ENCODE measurements at places on chromosomes 16 and 17.

DNA sequence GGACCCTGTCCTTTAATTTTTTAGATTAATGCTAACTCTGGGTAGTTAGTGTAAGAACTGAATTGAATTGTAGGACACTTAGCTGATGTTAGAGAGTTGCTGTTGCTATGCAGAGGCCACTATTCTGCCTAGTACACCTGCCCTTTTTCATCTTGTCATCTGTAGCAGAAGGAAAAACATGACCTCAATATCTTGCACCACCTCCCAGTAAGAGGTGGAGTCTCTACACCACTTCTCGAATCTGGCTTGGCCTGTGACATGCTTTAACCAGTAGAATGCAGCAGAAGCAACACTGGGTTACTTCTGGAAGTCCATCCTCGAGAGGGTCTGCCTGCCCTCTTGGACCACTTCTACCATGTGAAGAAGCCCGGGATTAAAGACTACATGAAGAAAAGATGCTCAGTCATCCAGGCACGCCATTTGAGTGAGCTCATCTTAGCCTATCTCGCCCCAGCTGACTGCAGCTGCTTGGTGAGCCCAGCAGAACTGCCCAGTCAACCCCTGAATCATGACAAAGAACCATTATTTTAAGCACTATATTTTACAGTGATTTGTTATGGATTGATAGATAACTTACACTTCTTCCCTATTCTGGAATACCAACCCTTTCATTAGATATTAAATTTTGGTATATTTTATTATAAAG is 153.5 kb downstream of the MYO1D start:
- no peak for DNase-seq

DNA sequence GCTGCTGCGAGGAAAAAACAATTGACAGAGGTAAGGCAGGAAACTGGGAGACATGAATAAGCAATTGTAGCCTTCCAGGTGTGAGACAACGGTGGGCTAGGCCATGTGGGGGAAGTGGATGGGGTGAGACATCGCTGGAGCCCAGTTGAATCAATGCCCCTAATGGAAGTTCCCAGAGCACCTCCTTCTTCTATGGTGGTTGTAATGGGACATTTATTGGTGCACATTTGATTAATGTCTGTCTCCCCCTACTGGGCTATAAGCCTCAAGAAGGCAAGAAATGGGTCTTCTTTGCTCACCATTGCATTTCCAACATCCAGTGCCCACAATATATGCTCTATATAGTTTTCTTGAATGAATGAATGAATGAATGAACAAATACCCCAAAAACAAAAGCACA is 22.7 kb upstream of the CD300E start:
- DNase-seq, result peak; percentile 55

DNA sequence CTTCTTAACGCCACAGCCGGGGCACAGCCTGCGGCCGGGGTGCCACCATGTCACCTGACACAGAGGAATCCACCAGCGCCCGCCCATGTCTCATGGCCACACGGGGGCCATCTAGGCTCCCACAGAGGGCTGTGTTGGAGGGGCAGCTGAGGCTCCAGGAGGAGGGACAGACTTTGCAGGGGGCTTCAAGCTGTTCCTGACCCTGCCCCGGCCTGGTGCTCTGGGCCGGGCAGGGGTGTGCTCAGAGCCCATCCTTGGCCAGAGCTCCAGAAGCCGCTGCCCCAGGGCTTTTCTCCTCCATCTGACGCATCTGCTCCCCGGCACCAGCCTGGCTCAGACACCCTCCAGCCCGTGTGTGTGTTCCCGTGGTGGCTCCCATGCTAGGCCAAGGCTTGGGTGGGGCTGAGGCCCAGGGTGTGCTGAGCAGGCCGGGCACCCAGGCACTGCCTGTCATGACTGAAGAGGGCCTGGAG is 7.8 kb upstream of the SLC38A10 start:
- DNase-seq, result no peak

GRCh38 chr17:73787076-73788059 is 143.1 kb upstream of the SDK2 start:
- DNase-seq, result no peak

DNA sequence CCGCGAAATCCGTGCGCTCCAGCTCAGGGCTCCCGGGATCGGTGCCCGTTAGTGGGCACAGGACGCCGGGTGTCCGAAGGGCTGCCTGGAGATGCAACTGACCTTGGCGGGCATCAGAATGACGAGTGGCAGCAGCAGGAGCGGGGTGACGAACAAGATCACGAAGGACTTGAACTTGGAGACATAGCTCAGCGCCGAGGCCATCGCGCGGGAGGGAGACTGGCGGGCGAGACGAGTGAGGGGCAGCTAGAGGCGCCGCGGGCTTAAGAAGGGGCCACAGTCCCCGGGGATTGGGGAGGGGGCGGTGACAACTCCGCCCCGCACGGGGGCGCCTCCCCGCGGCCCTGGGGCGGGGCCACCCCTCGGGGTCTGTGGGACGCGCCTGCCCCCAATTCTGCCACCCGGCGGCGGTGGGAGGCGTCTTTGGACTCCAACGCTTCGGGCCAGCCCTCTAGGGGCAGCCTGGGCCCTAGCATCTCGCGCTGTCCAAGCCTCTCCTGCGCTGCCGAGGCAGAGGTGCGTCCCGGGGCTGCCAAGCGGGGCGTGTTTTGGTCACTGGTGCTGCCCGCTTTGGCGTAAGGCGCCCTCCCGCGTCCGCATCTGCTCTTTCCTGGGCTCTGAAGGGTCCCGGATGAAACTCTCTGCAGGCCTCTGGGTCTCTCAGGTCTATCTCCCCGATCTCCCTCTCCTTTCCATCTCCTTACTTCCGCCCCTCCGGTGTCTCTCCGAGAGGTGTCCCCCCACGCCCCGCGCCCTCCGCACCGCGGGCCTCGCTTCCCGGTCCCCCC is at the start of gene SLC13A5:
Gene SLC13A5, minus strand, starts transcription at position 240 of the 788 bp plus-strand sequence. Its CDS starts 36 bp downstream, at position 204.
- DNase-seq, result no peak

DNA sequence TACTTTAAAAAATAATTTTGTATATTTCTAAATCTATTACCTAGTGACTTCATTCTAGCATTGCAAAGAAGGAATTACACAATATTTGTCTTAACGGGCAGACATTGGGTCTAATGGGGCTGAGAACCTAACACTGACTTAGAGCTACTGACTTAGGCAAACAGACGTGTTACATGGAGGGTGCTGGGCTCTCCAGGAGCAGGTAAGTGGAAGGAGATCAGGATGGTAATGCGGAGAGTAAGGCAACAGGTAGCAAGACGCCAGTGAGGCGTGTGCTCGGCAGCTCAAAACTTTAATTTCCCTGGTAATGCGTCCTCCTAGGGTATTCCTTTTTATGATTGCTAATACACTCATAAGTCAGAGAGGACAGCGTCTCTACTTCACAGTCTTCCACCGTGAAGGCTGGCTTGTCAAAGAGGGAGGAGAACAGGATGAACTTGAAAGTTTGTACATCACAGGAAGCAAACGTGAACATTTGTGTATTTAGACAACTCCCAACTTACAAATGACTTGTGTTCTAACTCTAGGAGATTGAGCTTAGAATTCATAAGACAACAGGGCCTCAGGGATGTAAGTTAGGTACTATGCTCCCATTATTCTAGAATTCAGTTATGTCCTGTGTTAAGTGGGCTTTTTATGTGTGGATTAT is 4.6 kb downstream of the KRT28 start:
- no peak for DNase-seq

- DNase-seq, result no peak
Observed at GRCh38 chr17:2780256-2780655, 16.0 kb upstream of the RAP1GAP2 start.

DNA sequence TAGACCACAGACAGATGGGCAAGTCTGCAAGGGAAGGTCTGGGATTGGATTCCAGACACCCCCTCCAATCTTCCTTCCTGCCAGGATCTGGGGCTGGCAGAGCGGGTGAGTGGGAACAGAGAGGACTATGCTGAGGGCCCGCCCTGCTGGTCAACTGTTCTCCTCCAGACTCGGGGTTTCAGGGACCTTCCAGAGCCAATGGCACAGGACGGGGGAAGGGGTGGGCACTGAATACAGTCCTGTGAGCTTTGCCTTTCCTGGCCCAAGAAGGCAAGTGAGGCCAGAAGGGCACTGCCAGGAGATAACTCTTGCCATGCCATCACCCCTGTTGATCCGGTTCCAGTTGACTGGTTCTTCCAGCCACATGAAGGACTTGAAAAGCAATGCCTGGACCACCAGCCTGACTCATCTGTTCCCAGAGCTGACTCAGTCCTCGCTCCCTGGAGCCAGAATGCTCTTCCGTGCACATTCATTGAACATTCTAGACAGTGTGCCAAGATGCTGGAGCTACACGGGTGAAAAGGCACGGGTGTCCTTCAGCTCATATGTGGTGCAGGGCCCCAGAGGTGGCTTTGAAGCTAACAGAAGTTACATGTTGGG is 533 bp upstream of the MEFV start:
- no peak for DNase-seq

DNA sequence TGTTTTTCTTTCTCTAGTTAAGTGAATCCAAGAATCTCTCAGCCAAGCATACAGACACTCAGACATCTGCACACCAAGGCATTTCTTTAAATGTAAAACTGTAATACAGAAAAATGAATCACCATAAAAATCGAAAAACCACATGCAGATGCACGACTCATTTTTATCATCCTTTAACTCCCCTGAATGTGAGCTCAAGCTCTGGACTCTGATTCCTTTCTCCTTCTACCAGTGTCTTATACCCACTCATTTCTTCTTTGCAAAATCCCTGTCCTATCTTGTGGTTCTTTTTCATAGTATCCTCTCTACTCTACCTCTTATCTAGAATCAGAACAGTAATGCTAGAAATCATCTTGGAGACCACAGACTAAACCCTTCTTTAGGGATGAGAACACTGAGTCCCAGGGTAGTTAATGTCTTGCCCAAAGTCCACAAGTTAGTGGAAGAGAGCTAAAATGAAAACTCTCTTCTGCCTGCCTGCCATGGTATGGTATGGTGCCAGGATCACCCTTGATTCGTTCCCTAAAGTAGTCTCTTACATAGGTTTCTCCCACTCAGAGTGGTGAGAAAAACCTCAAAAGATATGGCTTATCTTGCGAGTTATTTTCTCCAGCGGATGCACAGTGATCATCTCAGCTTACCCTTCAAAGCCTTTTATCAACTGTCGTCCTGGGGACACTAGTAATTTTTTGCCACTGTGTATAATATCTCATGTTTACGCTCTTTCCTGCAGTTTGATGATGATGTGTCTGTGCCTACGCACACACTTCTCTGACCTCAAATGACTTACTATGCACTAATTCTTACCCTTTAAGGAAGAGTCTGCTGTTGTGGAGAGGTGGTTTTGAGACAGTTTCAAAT is 30.2 kb downstream of the BRD7 start:
- DNase-seq, result no peak

DNA sequence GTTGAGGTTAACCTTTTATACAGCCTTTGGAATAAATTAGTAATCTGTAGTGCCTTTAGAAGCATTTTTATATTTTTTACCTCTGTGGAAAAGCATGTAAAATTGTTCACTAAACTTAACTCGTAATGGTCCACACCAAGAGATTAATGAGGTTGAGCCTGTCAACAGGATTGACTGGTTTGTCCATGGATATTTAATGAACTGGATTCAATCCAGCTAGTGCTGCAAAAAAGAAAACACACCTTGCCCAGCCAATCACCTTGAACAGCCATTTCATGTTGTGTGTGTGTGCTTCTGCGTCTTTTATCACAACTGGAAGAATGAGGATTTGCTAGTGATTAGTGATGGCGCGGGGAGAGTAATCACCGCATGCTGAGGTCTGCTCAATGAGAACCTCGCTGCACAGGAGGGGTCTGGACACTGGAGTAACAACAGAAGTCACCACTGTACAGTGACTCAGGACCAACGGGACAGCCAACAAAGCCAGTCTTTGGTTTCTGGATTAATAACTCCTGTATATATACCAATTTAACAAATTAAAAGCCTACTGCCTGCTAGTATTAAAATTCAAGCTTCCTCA is 33.7 kb downstream of the LITAFD start:
- DNase-seq, result peak; percentile 65

GRCh38 chr17:68320311-68320865 is 29.1 kb downstream of the ARSG start:
- no peak for DNase-seq

DNA sequence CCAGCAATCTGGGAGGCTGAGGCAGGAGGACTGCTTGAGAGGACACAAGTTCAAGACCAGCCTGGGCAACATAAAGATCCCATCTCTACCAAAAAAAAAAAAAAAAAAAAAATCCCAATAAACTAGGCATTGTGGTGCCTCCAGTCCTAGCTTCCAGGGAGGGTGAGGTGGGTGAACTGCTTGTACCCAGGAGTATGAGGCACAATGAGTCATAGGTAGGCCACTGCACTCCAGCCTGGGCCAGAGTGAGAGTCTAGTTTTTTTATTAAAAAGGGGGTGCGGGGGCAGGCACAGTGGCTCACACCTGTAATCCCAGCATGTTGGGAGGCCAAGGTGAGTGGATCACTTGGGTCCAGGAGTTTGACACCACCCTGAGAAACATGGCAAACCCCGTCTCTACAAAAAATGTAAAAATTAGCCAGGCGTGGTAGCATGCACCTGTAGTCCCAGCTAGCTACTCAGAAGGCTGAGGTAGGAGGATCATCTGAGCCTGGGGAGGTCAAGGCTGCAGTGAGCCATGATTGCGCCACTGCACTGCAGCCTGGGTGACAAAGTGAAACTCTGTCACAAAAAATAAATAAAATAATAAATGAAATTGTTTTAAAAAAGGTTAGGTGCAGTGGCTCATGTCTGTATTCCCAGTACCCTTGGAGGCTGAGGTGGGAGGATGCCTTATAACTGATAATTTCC is 7.8 kb upstream of the CHST6 start:
- DNase-seq, result no peak

GRCh38 chr17:15397620-15398019 is 56.2 kb upstream of the TEKT3 start:
- DNase-seq, result no peak

GRCh38 chr16:28492511-28492910 is 637 bp upstream of the CLN3 start:
- DNase-seq, result no peak

DNA sequence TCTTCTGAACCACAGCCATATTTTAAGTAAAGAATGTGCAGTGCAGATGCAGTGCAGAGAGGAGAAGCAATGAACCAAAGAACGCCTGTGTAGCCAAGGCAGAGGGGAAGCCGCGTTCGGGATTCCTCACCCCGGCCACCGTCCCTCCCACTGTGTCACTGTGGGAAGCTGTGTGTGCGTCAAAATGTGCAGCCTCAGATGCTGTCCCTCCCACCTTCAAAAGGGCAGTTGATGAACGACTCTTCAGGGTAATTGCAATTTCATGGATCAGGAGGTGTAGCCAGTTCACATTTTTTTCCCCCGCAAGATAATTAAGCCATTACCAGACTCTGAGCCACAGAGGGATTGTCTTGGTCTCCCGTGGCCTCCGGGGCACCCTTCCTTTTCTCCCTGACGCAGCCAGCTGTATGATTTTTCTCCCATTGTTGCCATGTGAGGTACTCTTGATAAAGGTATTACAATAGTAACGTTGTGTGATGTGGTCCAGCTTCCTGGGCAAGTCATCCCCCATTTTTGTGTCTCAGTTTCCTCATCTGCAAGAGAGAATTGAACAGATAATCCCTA is 190.0 kb downstream of the FOXL1 start:
- DNase-seq, result no peak

GRCh38 chr16:9836118-9836736 is 346.0 kb downstream of the GRIN2A start:
- peak; percentile 59 for DNase-seq

All from T47D (cell line).